ENCODE measurements at places on chromosomes 1 and 21. TPM values are rescaled to one million over a fixed set of nuclear protein-coding genes. Genes with fewer than 3 reads are reported as not detected.

C4BPA gene
- not detected for total RNA-seq

CLCA2 gene
- not detected for total RNA-seq

UBE2Q1 gene
- 22.7 TPM for total RNA-seq

AK2 gene
- 157 TPM for total RNA-seq

TRPM2 gene
- total RNA-seq, result not detected

RIPPLY3 gene
- not detected for total RNA-seq

IFI44 gene
- 10.5 TPM for total RNA-seq

INKA2 gene
- 1.8 TPM for total RNA-seq

DPH2 gene
- total RNA-seq, result 19.3 TPM

Data from epithelial cell of alveolus of lung (primary cell).